ENCODE measurements at places on chromosomes 3 and 15.

DNA sequence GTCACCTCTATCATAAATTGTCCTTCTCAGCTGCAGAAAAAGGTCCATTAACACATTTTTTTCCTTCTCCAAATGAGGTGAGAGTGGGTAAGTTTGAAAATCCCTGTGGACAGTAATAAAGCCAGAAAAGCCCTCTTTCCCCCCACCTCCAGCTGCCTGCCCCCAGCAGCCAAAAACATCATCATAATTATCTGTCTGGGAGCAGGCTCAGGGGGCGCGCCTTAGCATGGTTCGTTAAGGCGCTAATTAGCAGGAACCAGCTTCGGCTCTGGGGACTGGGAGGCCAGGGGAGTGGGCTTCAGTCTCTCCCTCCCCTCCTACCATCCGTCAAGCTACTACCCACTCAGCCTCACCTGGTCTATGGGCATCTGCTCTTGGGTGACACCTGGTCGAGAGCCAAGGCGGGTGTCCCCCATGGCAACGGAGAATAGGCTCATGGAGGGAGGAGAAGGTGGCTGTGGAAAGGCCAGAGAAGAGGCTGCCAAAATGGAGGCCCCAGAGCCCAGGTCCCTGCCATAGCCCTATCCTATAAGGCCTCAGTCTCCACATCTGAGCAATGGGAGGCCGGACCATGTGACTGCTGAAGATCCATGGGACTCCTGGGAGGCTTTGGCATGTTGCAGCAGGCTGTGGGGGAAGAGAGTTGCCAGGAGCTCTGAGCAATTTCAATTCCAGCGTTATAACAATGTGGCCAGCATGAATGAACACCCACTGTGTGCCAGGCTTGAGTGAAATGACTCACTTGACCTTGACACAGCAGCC, 140.1 kb upstream of the LINGO1 start:
- DNase-seq: no peak

DNA sequence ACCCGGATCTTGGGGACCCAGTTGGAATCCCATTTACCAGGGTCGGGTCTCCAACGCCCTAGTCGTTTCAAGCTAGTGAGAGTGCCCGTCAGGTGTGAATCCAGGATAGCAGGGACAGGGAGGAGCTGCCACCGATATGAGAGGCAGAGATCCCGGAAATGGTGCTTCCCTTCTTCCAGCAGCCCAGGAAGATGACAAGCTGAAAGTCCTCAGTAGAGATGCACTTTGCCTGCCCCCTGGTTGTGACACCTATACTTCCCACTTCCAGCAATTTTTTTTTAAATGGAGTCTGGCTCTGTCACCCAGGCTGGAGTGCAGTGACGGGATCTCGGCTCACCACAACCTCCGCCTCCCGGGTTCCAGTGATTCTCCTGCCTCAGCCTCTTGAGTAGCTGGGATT, 503.0 kb downstream of the NTRK3 start:
- no peak for DNase-seq

DNA sequence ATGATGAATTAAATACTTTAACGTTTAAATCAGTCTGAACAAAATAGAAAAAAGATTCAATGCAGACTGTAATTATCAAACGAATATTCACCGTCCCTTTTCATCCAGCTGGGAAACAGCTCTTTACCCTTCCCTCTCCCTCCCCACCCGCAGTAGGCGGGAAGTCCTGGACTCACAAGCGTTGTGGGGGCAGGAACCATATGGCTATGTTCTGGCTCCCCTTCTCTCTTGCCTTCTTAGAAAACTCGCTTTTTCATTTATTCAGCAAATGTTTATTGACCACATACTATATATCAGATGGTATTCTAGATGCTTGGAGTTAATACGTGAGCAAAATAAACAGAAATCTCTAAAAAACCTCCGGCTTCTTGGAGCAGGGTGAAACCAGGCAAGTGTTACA, 715 bp upstream of the SCAPER start:
- DNase-seq: no peak

DNA sequence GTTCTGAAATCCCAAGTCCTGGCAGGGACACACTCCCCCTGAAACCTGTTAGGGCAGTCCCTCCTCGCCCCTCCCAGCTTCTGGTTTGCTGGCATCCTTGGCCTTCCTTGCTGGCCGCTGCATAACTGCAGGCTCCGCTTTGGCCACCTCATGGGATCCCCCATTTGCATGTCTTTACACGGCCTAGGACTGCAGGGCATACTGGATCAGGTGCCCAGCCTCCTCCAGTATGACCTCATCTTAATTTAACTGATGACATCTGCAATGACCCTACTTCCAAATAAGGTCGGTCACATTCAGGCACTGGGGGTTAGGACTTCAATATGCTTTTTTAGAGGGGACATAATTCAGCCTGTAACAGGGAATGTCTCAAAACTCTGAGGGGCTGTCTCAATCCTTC, 173.3 kb downstream of the RAB11A start:
- DNase-seq: no peak

DNA sequence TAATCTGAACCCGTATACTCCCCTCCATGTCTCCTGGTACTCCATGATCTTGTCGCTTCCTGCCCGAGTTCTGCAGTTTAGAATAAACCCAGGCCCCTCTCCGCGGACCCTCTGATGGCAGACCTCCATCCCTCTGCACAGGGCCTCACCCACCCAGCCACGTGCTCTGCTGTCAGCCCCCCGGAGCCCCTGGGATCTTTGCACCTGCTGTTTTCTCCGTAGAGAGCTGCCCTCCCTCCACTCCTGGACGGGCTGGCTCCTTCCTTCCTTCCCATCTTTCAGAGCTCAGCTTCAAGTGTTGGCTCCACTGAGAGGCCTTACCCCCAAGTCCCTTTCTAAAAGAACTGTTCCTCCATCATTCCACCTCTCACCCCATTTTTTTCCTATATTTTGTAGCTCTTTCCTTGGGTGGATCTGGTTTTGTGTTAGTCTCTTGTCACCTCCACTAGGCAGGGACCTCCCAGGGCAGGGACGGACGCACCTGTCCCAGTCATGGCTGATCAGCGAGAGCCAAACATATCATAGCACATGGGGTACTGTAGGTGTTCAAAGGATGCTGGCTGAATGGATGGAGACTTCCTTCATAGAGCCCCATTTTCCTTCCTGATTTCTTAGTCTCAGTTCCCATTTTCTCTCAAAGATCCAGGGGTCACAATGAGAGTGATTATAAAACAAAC, 106.6 kb downstream of the VGLL4 start:
- DNase-seq: no peak

DNA sequence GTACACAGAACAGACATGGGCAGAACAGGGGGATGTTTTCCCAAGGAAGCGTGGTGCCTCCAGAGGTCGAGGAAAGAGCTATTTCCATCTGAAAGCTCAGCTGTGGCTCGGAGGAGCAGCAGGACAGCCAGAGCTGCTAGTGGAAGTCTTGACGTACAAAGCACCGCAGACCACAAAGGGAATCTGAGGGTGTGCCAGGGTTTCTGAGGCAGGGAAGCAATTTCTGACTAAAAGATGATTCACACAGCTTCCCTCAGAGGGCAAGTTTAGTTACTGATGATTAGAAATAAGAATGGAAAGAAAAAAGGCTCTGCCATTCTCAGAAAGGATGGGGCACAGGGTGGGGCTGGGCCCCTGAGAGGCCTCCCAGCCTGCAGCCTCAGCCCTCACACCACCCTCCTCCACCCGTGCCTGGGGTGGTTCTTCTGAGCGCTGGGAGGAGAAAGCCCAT, 45.8 kb upstream of the SEC13 start:
- peak; percentile 25 for DNase-seq

DNA sequence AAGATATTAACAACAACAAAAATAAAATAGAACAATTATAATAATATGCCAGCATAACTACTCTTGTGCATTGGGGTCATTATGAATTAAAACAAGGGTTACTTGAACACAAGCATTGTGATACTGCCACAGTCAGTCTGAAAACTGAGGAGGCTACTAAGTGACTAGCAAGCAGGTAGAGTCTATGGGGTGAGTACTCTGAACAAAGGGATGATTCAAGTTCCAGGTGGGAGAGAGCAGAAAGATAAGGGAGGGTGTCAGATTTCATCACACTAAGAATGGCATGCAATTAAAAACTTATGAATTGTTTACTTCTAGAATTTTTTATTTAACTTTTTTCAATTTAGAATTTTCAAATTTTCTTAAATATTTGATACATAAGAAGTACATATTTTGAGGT, 754.4 kb upstream of the GOLIM4 start:
- no peak for DNase-seq
